ENCODE measurements at places on chromosomes 4 and X.

- DNase-seq, result no peak
Measured at GRCh38 chr4:111675746-111676145, 469.5 kb upstream of the FAM241A start.

DNA sequence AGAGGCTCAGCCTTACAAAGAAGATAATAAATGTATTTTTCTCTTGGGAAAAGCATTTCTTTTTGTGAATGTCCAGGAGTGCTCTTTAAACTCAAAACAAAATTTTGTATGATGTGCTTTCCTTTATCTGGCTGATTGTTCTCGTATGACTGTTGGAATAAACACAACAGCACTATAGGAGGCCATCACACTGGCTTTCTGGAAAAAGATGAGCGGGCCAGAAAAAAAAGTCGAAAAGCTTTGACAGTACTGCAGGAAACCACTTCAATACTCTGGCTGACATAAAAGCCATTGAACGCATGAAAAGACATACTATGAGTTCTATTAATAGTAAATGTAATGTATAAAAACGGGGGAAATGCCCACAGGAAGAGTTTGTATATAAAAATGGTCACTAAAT, 64.7 kb upstream of the CTSO start:
- DNase-seq, result no peak

- no peak for DNase-seq
Measured at GRCh38 chr4:11805842-11806241, 377.1 kb upstream of the HS3ST1 start.

DNA sequence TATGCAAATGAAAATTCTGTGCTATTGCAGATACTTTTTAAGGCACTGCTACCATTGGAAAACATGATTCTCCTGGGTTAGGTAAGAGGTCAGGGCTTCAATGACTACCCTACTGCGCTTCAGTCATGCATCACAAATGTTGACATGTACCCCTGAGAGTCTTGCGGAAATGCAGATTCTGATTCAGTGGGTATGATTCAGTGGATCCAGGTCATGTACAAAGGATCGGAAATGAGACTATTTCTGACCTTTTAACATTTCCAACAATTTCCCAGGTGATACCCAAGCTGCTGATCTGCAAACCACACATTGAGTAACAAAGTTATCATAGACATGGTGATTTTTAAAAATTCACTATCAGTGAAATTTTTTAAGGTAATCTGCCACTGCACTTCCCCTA, 62.6 kb downstream of the DDX53 start:
- DNase-seq, result no peak

DNA sequence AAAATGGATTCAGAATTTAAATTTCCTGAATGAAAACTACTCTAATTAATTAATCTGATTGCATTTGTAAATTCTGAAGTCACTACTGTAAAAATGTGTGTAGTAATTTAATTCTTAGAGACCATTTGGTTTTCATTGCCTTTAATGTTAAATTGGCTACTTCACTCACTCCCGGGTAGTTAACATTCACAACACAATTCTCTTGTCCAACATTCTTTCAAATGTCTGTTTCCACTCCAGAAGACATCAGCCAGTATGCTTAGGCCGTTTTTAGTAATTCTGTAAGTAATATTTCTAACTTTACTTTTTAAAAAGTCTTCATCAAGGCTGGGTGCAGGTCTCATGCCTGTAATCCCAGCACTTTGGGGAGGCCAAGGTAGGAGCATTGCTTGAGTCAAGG, 21.3 kb upstream of the USP46 start:
- no peak for DNase-seq

- no peak for DNase-seq
Measured at GRCh38 chrX:49186125-49187027, at the start of gene PRICKLE3. Gene PRICKLE3 (minus strand): TSS chrX:49186373. CDS start chrX:49186297, 76 bp downstream.

DNA sequence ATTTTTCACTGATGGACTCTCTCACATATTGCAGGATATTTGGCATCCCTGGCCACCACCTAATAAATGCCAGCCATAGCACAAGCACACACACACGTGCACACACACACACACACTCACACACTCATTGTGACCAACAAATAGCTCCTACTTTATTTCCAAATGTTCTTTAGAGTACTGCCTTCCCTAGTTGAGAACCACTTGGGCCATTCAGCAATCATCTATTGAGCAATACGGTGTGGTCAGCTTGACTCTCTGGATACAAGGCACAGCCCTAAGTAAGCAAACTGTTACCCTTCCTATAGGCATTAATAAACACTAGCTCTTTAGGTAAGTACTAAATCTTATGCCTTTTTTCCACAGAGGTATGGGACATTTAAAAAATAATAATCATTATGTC, 21.1 kb downstream of the CORIN start:
- DNase-seq, result no peak

DNA sequence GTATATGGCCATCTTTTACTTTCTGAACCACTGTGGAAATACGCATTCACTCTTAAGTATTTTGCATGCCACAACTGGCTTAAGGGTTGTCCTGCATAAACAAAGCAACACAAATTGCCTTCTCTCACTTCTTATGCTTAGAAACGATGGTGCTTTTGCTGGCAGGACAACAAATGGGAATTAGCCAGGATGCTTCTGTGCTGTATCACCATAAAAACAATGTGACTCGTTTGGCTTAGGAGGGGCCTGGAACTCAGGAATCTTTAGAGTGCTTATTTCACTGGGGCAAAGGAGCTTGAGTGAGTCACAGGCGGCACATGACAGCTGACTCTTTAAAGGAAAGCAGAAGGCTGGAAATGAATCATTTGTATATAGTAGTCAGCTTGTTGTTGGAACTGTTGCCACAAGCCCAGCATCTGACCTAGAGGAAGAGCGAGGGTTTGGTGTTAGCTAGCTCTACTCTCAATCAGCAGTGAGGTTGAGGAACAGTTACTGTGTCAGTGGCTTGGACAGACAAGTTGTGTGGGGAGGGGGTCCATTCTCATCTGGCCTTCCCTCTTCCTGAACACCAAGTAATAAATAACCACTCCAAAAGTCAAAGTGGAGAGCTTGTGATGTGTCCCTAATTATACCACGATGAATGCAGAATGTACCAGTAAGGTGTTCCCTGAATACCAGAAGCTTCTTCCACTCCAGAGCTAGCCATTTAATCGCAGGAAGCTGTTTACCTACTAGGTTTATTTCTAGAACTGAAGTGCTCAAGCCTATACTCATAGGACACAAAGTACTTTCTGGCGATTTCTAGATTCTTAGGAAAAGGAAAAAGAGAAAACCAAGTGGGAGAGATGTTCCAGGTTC, 293.1 kb downstream of the CAMK2D start:
- DNase-seq, result peak; percentile 93

GRCh38 chr4:6267573-6267972, 2.1 kb upstream of the WFS1 start:
- no peak for DNase-seq

GRCh38 chr4:119765951-119766350, 137.3 kb upstream of the PDE5A start:
- no peak for DNase-seq

GRCh38 chrX:139454743-139455142, 75.8 kb upstream of the F9 start:
- DNase-seq, result no peak

GRCh38 chr4:38740303-38740702, 42.5 kb downstream of the TLR10 start:
- no peak for DNase-seq

- DNase-seq, result no peak
Measured at GRCh38 chrX:40521868-40522450, 58.8 kb upstream of the ATP6AP2 start.

DNA sequence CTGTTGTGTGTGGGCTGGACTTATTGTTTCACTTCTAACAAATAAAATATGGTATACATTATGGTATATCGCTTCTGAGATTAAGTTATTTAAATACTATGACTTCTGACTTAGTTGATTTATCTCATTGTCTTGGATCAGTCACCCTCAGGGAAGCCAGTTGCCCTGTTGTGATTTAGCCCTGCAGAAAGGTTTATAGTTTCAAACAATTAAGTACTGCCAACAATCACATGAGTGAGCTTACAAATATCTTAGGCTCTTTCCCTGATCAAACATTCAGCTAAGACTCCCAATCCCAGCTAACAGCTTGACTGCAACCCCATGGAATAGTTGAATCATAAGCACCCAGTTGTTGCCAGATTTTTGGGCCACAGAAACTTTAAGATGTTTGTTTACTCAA, 85.4 kb downstream of the MAGEC1 start:
- no peak for DNase-seq

DNA sequence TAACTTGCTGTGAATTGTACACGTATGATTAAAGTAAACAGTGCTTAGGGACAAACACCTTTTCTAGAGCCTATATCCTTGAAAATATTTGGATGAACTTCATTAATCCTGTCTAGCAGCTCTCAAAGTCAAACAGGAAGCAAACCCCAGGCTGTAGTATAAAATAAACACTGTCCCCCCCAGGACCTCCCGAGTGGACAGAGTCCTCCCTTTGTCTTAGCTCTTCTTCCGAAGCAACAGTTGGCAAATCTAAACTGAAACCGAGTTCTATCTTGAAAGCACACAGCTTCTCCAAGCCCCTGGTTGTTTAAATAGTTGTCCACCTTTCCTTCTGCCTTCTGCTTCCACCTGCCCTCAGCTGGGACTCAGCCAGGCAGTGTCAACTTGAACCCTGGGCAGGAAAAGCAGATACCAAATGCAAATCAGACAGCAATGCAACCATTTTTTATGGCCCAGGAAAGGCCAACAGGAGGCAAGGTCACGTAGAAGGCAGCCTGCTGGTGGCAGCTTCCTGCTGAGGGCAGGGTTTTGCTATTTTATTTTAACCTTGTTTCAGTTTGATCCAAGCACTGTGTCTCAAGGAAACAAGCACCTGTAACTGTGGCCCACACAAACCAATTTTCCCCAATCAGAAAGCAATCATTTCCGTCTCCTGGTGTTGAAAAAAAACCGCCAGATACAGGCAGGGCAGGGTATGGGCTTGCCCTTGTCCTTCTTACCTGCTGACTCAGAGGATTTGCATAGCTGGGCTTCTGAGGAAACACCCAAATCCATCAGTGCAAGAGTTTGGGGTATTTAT, 110.3 kb upstream of the KIT start:
- no peak for DNase-seq

GRCh38 chrX:57313583-57314215, 27.2 kb downstream of the FAAH2 start:
- no peak for DNase-seq

- DNase-seq, result no peak
Measured at GRCh38 chrX:94204524-94204923, 530.5 kb downstream of the FAM133A start.

- DNase-seq, result no peak
Measured at GRCh38 chrX:9459186-9459748, 5.6 kb upstream of the TBL1X start.

- no peak for DNase-seq
Measured at GRCh38 chrX:69289046-69289792, 124.0 kb upstream of the PJA1 start.

- DNase-seq, result no peak
Measured at GRCh38 chrX:155148724-155149537, 67.3 kb upstream of the VBP1 start.

DNA sequence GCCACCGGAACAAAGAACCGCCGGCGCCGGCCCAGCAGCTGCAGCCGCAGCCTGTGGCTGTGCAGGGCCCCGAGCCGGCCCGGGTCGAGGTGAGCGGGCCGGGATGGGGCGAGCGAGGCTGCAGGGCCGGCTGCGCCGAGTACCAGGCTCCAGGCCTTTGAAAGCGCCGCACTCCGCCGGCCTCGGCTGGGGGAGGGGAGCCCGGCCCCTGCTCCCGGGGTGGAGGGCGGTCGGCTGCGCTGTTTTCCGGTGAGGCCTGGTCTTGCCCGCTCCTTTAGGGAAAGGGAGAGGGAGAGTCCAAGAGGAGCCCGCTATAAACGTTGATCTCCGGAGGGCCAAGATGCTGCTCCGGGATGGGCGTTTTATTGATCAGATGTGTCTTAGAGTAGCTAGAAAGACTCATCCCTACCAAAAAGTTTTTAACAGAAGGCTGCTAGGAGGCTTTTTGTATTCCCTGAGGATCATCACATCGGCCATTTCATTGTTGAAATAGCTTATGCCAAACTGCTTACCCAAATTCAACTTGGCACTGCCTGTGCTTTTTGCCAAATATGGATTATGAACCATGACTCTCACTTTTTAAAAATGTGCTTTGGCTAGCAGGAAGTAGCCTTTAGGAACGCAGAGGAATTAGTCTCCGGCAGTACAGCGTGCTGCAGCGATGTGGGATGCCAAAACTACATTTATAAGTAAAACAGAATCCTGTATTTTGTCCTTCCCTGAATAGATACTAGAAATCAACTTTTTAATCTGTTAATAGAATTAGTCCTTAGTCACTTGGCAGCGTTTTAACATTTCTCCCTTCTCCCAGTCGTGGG, 760 bp downstream of the TMEM165 start:
- DNase-seq, result no peak

DNA sequence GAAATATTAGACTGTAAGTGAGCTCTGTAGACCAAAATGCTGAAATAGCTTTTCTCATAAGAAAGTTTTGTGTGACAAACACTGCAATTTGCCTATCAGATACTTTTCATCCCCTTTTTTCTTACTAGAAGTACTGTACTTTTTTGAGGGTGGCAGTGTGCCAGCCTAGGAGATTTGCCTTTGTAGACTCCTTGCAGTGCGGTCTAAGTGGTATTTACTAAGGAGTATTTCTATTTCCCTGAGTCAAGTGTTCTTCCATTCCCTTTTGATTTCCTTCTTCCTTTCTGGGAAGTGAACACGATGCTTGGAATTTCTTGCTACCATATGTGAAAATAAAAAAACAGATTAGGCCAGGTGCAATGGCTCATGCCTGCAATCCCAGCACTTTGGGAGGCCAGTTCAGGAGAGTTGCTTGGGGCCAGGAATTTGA, 34.6 kb downstream of the PDLIM5 start:
- no peak for DNase-seq

DNA sequence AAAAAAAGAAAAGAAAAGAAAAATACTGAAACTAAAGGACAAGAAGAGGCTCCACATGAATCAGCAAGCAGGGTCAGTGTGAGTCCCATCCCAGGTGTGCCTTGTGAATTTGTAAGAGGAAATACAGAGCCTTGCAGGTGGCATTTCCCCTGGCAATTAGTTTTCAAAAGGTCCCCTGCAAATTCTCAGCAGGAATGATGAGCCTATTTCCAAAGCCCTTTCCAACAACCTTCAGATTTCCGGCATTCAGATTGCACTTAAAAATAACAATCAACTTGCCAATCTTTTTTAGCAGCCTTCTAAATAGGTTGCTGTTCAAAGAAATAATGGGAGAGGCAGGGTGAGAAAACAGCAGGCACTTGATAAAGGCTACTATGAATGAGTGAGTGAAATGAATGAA, 66.4 kb upstream of the OR13H1 start:
- DNase-seq, result no peak

DNA sequence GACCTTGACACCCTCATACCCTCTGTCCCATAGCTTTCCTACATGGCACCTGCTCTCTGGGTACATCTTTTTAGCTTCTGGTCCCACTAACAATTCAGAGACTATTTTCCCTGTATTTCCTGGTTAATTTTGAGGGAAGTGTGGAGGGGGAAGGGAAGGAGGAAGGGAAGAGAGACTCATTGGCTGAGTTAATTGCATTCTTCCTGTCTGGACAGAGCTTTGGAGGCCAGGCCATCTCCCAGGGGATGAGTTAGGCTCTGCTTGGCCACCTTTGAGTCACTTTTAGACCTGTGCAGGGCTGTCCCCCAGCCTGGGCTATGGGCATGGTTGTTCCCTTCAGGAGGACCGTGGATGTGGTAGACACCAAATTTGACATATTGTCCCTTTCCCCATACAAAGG, 167.9 kb upstream of the PGRMC2 start:
- DNase-seq, result no peak

All from esophagus muscularis mucosa (tissue), 4 donors.